AG20443 (cell line): ENCODE measurements at places on chromosomes 12 and 14.

DNA sequence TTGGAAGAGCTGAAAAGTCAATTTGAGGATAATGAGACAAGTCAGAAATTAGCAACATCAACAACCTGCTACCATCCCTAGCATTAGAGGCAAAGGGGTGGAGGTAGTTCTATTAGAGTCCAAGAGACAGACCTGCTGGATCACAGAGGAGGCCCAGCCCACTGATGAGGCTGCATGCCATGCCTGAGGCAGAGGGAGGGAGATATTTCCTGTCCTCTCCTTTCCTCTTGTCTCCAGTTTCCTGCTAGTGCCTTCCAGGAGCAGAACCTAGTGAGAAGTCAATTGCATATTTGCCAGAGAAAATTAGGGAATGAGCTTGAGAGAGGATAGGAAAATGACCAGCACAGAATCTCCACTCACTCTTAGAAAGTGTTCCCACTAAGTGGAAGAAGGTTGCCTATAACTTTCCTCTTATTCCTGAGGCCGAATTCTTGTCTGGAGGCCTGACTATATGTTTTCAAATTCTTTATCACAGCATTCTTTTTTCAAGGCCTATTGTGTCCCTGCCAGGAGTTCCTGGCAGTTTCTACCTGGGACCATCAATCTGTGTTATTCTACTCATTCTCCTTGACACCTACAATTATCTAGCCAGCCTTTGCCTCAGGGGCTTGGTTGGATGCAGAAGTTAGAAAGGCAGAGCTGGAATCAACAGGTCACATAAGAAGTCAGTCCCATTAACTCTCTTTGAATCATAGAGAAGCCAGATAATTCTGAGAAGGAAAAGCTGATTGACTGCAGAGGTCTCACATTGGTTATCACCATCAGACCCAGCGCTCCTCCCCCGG, 121.9 kb downstream of the EMP1 start:
- no peak for DNase-seq

DNA sequence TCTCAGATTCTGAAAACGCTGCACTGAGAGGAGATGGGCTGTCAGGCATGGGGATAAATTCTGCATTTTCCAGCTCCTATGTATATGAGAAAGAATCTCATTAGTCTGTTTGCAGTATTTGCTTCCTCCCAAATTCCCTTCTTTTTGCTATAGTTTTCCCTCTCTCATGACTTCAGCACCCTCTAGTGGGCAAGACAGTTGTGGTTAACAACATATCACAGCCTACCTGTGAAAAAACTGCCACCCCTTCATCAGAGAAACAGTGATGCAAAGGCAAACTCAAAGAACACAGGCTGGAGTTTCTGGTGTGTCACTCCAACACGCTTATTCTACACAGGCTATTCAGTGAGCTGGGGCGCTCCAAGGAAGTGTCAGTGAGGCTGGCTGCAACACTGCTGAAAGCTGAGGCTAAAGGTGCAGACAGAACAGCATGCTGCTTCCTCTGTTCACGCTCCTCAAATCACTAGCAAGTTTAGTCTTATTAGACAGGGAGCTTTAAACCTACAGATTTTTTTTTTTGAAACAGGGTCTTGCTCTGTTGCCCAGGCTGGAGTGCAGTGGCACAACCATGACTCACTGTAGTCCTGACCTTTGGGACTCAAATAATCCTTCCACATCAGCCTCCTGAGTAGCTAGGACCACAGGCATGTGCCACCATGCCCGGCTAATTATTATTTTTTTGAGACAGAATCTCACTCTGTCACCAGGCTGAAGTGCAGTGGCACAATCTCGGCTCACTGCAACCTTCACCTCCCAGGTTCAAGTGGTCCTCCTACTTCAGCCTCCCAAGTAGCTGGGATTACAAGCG, 19.3 kb downstream of the ZC2HC1C start:
- peak; percentile 72 for DNase-seq

GRCh38 chr14:103133210-103134140, 10.2 kb downstream of the TNFAIP2 start:
- no peak for DNase-seq

- no peak for DNase-seq
These were observed 3.3 kb downstream of the CD4 start for GRCh38 chr12:6792522-6793201.

DNA sequence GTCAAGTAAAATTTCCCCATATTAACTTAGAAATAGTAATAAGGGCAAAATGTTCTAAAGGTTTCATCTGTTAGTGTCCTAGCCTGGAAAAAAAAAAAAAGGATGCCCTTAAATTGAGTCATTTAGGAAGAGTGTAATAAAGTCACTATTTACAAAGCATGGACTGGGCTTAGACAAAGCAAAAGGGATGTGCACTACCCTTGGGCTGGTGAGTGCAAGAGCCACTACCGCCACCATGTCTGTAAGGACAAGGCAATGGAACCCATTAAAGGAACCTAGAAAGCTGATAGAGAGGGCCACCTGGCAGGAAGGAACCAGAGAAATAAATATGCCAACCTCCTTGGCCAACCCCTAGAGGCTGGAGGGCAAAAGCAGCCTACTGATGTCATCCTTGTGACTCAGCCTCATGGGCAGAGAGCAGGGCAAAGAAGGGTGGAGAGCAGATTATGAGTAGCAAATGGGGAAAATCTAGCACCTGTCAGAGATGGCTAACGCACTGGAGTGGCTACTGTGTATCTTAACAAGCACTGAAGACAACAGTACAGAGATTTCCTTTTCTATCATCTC, 59.5 kb upstream of the FUT8 start:
- DNase-seq = no peak

DNA sequence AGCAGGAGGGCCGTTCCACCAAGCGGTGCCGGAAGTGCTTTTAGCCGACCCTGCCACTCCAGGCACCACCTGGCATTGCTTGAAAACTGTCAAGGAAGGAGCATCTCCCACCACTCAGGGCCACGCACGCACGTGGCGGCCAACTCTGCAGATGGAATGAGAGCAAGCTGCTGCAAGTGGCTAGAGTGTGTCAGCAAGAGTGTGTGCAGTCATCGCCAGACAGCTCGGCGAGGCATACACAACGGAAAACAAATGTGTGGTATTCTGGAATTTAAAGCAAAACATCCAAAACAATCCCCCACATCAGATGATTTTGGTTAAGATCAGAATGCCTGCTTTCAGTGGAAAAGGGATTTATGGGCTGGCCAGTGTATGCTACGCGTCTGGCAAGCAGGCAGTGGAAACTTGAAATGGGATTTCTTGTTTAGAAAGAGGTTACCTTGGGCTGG, 11.2 kb downstream of the CD9 start:
- peak; percentile 91 for DNase-seq

- DNase-seq = no peak
These were observed 104.5 kb downstream of the ALG10 start for GRCh38 chr12:34126805-34127204.

- DNase-seq = no peak
These were observed 252.9 kb upstream of the KRR1 start for GRCh38 chr12:75764091-75764841.

GRCh38 chr12:103824845-103825244, 16.2 kb downstream of the NT5DC3 start:
- no peak for DNase-seq

GRCh38 chr14:84749191-84749955, 780.6 kb upstream of the FLRT2 start:
- DNase-seq = no peak
